Activated CD4-positive, CD25-positive, alpha-beta regulatory T cell (primary cell): ENCODE measurements at places on chromosomes 3 and 15.

DNA sequence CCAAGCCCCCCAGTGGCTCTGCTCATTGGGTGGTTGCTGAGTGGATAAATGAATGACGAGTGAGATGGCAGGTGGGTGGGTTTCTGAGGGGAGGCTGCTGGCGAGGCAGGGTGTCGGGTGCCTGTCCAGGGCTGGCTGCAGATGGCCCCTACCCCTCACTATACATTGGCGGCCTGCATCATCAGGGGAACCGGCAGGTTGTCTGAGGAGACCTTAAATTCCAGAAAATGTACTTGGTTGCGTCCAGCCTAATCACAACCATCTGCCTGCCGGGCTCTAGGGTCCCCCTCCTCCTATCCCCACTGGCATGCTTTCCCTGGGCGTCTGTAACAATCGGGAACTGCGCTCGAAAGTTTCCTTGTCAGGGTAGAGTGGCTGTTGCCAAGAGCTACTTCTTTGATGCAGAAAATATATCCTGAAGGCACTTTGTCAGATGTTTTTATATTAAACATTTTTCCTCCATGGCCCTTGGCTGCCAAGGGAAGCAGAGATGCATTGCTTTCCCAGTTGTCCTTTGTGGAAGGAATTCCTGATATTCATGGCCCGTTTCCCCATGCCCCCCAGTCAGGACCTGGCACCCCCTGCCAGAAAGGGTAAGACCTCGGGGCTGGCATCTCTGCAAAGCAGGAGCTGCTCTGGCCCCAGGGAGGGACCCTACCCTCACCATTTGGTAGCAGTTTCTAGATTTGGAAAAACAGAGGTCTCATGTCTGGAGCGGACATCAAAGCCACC is 22.9 kb downstream of the SMAD6 start:
- DNase-seq, result no peak

- no peak for DNase-seq
These were observed 75.1 kb downstream of the VGLL4 start for GRCh38 chr3:11568503-11569155.

DNA sequence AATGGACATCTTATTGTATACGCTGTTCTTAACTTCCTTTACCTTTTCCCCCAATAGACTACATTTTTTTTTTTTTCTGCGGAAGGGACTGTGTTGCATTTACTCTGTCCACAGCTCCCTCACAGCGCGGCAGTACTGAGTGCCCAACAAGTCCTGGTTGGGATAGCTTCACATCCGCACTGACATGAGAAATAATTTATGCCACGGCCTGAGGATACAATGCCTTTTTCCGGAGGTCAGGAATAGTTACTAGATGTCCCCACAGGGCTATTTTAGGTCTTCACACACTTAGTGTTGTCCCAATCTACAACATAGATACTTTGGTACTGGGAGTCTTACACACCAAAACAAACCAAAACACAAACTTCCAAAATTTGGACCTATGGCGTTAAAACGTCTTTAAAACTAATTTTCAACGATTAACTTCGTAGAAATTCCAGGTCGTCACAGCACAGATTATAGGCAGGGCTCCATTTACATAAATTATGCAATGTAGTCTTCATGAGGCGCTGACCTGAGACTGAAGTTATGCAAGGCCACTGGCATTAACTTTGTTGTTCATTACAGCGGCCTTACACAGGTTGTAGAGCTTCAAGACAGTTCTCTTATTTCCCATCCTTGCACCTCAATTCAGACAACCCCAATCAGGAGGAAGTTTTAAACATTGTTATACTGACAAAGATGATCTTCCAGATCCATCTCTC is 989 bp upstream of the PPIB start:
- no peak for DNase-seq

GRCh38 chr15:38714309-38715072 is 149.9 kb upstream of the RASGRP1 start:
- DNase-seq, result no peak

DNA sequence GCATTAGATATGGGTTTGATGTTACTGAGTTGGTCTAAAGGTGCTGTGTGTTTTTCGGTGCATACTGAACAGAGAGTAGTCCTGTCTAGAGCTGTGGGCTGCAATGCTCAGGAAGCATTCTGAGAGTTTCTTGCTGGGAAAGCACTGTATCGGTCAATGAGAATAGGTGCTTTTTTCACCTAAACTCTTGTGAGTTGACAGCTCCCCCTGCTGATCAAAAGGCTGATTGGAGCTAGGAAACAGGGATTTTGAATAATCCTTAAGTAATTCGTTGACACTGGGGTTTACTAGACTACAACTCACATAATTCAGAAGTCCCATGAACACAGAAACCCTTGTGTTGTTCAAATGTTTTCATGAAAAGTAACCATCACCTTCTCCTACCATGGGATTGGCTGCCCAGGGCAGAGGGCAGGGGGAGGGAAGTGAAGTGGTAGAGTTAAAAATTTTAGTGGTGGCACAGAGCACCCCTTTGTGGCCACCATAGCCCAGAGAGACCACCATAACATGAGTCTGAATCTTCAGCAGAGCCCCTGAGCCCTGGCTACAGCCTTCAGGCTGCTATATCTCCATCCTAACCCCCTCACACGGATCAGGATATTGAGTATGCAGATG is 13.0 kb upstream of the MANF start:
- no peak for DNase-seq

GRCh38 chr3:138681463-138682220 is 73.1 kb downstream of the FAIM start:
- no peak for DNase-seq

DNA sequence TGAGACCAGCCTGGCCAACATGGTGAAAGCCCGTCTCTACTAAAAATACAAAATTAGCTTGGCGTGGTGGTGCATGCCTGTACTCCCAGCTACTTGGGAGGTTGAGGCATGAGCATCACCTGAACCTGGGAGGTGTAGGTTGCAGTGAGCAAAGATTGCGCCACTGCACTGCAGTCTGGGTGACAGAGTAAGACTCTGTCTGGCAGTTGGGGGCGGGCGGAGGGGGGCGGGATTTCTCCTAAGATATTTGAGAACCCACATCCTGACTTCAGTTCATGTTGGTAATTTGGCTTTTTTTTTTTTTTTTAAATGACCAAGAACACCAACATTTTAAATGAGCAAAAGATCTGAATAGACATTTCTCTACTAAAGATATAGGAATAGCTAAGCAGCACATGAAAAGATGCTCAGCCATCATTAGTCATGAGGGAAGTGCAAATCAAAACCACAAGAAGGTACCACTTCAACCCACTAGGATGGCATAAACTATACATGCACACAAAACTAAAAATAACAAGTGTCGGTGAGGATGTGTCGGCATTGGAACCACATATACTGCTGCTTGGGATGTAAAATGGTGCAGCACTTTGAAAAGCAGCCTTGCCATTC is 75.6 kb upstream of the LMOD3 start:
- peak; percentile 65 for DNase-seq

- DNase-seq, result no peak
These were observed 39.6 kb downstream of the LNP1 start for GRCh38 chr3:100440895-100441294.

DNA sequence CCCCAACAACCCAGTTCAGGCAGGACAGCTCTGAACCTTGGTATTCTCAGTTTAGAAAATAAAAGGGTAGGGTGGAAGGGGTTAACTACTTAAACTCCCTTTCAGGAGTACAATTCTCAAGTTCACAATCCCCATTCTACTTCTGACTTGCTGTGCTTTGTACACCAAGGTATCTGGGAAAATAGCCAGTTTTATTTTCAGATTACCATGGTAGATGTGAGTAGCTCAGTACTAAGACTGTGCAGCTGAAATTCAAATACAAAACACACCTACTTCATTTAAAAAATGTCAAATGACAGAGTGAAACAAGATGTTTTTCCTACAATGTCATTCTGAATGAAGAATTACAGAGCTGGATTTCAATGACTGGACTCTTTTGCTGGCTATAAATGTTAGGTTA is 27.4 kb downstream of the SLC7A14 start:
- DNase-seq, result no peak

DNA sequence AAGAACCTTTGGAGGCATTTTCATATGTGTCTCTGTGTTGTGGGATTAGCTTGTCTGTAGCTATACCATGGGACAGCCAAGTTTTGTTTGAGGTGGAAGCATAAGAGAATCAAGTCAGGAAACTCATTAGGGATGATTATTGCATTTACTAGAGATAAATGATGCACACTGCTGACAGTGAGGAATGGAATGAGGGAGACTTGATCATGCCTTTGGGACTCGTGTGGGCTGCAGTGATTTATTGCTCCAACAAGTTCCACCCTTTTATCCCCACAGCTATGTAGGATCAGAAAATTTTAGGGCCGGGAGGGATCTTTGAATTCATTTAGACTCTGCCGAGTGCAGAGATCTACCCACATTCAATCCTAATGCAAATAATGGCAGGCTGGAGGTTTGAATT is 16.3 kb downstream of the ZNF385D start:
- DNase-seq, result no peak

DNA sequence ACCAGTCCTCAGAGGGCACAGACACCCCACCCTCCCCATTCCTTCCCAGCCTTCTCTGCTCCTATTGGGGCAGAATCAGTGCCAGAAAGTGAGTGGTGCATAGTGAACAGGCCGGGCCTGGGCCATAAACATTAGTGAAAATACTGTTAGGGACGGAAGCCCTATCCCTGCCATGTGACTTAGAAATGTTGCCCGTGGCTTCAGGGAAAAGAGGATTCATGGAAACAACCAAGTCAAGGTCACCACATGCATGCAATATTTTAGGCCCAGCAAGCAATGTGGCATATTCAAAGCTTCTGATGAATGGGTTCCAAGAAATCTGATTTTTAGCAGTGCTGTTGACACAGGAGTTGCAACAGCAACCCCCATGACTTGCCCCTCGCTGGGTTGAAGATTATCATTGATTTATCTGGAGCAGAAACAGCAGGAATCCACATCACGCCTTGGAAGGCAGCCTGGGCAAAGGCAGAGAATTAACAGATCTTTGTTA is 52.3 kb downstream of the CCNL1 start:
- no peak for DNase-seq

DNA sequence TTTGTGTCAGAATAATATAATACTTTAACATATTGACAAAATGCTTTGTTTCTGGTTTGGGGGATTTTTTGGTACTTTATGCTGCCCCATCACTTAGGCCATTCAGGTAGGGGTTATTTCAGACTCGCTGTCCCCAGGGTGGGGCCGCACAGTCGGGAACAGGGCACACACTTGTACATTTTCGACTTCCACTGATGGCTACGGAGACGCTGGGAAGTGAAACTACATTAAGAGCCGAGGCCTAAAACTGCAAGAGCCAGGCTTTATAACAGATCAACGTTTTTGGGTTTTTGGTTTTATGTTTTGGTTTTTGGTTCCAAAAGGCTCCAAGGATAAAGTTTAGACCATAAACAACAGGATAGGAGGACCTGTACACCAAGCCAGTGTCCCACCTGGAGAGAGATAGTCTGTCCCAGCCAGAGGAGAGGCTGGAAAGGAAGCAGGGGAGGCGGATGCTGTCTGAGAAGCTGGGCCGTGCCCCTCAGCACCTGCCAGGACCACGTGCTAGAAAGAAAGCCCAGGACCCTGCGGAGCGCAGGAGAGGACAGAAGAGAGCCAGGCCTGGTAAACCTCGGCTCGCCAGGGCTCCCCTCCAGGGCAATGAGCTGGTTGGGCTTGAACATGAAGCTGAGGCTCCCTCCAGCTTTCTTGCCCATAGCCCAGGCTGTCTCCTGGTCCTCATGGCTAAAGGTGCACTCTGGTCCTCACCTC is 111.7 kb downstream of the CHSY1 start:
- no peak for DNase-seq

DNA sequence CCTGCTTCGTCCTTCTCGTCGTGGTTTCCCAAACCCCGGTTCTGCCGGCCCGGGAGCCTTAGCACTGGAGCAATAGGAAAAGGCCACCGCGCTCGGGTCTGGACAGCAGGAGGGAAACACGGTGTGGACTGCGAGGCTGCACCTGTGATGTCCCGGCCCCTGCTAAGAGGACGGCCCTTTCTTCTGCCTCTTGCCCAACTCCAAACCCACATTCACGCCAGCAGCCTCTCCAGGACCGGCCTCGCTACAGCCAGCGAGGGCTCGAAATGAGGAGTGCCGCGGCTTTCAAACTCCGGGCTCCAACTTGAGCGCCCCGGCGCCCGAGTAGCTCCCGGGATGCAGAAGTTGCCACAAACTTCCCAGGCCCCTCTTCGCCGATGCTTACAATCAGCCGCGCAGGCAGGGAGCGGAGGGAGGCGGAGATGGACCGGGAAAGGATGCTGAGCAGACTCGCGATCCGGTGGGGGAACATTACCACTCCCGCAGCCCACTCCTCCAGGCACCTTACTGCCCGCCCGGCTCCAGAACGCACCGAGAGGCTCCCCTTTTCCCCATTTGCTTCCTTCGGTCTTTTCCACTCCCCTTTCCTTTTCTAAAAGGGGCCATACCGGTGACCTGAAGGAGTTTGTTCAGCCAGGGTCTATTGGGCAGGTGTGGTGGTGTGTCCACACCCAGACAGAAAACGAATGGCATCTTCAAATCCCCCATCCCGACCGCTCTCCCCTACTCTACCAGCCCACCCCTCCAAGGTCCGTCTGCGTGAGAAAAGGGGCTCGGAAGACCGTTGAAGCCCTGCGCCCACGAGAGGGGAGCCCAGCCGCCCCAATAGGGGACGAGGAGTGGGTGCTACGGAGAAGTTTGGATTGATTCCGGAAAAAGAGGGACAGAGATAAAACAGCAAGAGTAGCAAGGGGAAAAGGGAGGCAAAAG is 18.8 kb upstream of the SATB1 start:
- DNase-seq, result no peak

DNA sequence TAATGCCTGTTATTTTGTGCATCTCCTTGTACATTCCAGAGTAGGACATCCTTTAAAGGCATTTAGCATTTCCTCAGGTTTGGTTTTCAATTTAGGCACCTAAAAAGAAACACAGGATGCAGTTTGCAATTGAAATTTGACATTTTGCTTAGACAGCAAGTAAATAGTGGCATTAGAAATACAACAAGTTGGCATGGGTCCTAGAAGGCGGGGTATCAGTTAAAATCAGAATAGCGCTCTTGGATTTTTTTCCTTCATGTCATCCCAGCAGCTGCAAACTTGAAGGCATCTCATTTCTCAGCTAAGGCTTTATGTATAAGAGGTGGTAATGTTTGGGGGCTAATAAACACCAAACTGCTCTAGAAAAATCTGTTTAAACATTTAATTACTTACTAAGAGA is 47.5 kb upstream of the SKOR1 start:
- no peak for DNase-seq

DNA sequence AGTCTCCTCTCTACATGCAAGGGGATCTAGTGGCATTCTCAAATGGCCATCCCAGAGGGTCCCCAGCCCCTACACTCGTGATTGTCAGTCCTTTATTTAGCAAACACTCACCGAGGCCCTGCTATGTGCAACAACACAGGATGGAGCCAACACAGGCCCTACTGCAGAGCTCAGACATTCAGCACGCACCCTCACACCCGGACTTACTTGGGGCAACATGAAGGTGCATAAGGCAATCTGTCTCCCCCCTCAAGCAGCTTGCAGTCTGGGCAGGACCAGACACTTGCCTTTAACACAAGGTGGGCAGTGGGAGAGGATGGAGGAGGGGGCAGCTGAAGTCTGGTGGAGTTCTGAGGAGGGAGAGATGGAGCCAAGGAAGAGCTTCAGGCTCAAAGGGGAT is 258.4 kb downstream of the XXYLT1 start:
- no peak for DNase-seq

GRCh38 chr3:62135741-62136140 is 237.6 kb downstream of the FEZF2 start:
- DNase-seq, result no peak

- DNase-seq, result no peak
These were observed 28.3 kb downstream of the MELTF start for GRCh38 chr3:197001106-197001971.

GRCh38 chr3:151135541-151136337 is 50.3 kb downstream of the MED12L start:
- no peak for DNase-seq
